ENCODE measurements at places on chromosomes 5 and 9.

GRCh38 chr5:168879929-168880328 is 300.8 kb upstream of the PANK3 start:
- DNase-seq, result peak; percentile 38

DNA sequence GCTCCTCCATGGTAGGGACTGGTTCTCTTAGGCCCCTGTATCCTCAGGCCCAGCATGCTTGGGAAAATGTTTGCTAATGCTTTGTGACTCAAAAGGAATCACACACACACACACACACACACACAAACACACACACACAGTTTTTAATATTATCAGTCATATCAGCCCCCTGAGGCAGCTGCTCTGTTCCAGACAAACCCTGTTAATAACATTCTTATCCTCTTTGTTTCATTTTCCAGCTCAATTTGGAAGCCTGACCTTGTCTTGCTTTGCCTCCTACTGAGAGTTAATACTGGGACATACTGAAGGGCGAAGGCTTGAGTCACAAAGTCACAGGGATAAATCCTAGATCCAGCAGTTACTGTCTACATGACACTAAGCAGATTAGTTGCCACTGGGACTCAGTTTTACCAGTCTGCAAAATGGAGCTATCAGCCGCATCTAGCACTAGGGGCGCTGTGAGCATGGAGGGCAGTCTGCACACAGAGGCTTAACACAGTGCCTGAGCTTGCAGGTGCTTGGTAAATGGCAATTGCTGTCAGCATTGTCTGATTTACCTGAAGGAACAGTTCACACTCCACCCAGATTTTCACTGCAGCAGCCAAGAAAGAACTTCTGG is 37.1 kb upstream of the KCNMB1 start:
- no peak for DNase-seq

DNA sequence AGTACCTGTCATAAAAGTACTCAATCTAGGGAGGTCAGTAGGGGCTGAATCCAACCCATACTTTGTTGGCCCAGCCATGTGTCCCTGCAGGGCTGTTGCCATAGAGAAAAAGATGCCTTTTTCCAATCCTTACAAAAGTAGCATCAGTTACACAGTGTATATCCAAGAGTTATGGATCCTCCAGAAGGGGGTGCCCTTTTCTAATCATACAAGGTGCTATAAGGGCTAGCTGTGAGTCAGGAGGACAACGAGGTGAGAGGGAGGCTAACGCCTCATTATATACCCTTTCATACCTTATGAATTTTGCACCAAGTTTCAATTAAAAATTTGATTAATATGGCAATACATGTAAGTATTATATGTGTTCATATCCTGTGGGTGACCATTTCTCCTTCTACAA is 4.8 kb downstream of the KIAA0825 start:
- DNase-seq, result peak; percentile 20

- peak; percentile 27 for DNase-seq
Observed at GRCh38 chr5:73434461-73434860, 14.1 kb downstream of the FOXD1 start.

DNA sequence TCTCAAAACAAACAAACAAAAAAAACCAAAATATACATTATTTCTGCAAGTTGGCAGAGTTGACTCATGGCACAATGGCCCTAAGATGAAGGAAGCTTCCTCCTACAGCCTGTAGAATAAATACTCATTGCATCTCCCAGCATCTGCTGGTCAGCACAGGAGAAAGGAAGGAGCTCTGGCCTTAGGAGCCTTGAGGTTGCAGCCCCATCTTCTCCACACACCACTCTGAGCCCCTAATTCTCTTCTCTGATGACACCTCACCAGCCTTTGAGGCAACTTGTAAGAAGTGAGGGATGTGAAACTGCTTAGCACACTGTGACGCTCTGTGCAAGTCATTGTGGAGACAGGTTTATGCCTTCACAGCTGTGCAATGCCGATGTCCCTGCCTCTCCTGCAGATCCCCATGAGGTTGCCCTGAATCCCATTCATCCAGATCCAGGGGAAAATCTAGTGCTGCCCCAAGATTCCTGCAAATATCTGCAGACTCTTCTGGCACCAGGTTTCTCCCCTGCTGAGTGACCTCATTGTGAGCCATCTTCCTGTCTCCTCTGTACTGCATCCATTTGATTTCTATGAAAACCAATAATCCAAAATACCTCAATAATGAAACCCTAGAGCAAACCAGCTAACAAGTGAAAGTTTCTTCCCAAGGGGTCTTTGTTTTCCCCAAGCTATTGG is 65.3 kb upstream of the TGFBR1 start:
- DNase-seq, result peak; percentile 78

DNA sequence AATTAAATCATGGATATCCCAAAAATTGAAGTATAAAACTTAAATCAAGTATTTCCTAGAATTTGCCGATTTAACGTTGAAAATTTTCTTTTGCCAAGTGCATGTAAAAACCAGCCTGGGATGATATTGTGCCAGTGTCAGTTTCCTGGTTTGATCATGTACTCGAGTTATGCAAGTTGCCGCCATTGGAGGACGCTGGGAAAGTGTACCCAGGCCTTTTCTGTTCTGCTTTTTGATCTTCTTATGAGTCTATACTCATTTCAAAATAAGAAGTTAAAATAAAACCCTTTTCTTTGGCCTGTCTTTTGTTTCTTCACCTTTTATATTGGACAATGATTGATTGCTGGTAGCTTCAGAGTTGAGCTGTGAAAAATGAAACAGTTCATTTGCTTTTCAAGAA is 93.1 kb upstream of the NFIL3 start:
- no peak for DNase-seq

GRCh38 chr5:149869411-149869821 is 75.2 kb downstream of the PDE6A start:
- DNase-seq, result no peak

- DNase-seq, result no peak
Observed at GRCh38 chr9:92934321-92934720, 13.0 kb upstream of the FGD3 start.

GRCh38 chr9:131162886-131163285 is 37.5 kb downstream of the NUP214 start:
- no peak for DNase-seq

DNA sequence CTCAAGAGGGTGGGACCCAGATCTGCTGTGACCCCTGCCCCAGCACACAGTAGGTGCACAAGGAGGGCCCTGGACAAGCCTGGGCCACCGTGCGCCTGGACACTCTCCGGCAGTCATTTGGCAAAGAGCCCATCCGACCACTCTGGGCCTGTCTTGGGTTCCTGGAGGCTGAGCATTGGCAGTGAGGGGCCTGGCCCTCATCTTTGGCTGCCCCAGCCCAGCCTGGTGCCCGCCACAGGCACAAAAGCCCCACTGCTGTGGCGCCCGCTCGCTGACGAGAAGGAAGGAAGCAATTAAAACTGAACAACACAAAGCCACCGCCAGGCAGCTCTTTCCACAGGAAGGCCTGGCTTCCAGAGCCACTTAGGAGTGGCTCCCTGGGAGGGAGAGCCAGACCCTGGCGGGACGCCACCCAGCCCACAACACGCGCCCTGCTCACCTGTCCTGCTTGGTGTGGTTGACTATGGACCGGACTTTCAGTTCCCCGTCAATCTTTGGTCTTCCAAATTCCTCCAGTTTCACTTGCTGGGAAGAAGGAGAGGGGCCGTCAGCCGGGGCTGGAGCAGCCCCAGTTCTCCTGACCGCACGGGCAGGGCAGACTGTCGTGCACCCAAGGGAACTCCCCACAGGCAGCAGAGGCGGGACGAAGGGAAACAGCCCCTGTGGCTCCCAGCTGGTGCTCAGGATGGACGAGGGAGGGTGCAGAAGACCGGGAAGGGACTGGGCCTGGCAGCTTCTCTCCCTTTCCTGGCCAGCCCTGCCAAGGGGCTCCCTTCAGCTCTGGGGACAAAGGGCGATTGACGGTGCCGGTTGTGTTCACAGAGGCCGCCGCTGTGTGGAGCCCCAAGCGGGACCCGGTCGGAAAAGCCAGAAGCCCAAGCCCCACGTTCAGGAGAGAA is 50.9 kb upstream of the SARDH start:
- no peak for DNase-seq

DNA sequence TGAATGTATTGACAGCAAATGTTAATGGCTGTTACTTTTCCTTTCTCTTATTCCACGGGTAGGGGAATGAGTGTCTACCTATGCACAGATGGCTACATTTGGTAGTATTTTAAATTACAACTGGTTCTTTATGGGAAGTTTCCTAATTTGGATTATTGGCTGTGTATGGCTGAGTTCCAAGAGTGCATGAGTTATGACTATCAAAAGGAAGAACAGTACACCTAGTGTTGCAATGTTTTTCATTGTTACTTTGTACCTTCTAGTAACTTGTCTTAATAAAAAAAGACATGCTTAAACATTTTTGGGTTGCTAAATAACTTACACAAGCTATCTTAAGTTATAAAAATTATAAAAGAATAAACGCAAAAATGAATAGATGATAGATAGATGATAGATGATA is 35.8 kb upstream of the MAMDC2 start:
- no peak for DNase-seq

DNA sequence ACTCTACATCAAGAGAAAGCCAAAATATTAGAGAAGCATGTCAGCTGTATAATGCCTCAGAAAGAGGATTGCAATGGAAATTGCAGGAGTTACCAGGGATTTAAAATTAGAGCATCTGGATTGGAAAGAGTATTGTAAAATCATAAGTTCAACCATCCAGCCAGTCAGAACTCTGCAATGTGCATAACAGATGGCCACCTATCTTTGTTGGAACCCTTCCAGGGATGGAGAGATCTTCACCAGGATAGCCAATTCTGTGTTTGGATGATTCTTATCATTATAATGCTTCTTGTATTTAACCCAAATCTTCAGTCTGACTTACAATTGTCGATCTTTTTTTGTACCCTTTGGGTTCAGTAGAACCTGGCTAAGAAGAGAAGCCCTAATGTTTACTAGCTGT is 164.4 kb downstream of the TLR4 start:
- no peak for DNase-seq

GRCh38 chr5:83256091-83256780 is 178.9 kb downstream of the XRCC4 start:
- DNase-seq, result peak; percentile 73

GRCh38 chr9:129568560-129569501 is 52.1 kb downstream of the C9orf50 start:
- DNase-seq, result peak; percentile 55

All from GM23248 (cell line).